HT1080 (cell line): ENCODE measurements at places on chromosomes 2 and 18. TPM values are rescaled to one million over a fixed set of nuclear protein-coding genes. Genes with fewer than 3 reads are reported as not detected.
A peak's percentile ranks its signal among the peaks of the same experiment; 100 is the strongest.

Gene MDH1B
- 0.29 and 1.1 TPM in 2 replicates for total RNA-seq

Gene SESTD1
- total RNA-seq = 7.2 and 12.5 TPM in 2 replicates

Gene G6PC2
- total RNA-seq = not detected in 2 replicates

Gene CDK5R2
- total RNA-seq = 0.27 TPM in 1 of 2 replicates, not detected in the other

Gene GPN1
- 42.3 and 52.9 TPM in 2 replicates for total RNA-seq

Gene HRH4
- total RNA-seq = not detected in 2 replicates

Gene LDAH
- 14.9 and 17.8 TPM in 2 replicates for total RNA-seq

Gene WDR43
- 98.1 and 140 TPM in 2 replicates for total RNA-seq

Gene IL36A
- not detected in 2 replicates for total RNA-seq

Gene SMYD1
- not detected in 2 replicates for total RNA-seq

Gene SATB2
- 9.2 and 14.5 TPM in 2 replicates for total RNA-seq

Gene GPR55
- total RNA-seq = 0.05 and 0.20 TPM in 2 replicates

Gene TDRD15
- total RNA-seq = not detected in 2 replicates

Gene UPP2
- total RNA-seq = not detected in 2 replicates

Gene PRSS56
- total RNA-seq = not detected in 2 replicates

Gene LBX2
- 0.84 and 4.0 TPM in 2 replicates for total RNA-seq

Gene COL4A3
- total RNA-seq = not detected in 2 replicates

Gene C2orf49
- total RNA-seq = 9.1 and 14.5 TPM in 2 replicates

Gene TUBA4A
- total RNA-seq = 140 and 154 TPM in 2 replicates

GRCh38 chr18:48816554-48816953, 134.2 kb downstream of the SMAD7 start:
- DNase-seq = no peak

DNA sequence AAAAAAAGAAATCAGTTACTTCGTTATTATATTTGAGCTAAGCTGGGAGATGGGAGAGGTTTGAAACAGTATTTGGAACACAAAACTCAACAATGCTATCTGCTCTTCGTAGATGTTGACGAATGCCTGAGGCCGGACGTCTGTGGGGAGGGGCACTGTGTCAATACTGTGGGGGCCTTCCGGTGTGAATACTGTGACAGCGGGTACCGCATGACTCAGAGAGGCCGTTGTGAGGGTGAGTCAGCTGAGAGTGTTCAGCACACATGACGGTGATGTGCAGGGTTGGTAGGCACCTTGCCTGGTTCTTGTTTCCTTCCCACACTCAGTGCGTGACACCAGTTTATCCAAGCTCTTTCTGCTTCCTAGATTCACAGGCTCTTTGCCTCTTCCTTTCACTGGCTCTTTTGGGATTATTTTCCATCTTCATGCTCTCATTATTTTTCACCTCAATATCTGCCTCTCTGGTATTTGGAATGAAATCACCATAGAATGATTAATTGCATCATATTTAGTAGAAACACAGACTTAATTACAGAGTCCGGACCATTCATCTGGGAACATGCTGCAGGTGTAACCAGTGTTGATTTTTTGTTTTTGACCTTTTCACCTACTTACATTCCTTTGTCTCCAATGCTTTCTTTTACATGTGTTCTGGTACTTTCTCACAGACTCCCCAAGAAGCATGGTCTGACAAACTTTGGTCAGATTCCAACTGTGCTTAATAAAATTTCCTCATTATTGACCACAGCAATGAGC, 200.6 kb upstream of the RASGRP3 start:
- peak; percentile 99 for DNase-seq

- no peak for DNase-seq
Measured at GRCh38 chr2:152481881-152482583, 147.1 kb downstream of the FMNL2 start.

GRCh38 chr2:85694052-85695025, at the start of gene GNLY:
GNLY (plus strand) TSS chr2:85694358; CDS start chr2:85694419, 61 bp downstream.
- DNase-seq = no peak

DNA sequence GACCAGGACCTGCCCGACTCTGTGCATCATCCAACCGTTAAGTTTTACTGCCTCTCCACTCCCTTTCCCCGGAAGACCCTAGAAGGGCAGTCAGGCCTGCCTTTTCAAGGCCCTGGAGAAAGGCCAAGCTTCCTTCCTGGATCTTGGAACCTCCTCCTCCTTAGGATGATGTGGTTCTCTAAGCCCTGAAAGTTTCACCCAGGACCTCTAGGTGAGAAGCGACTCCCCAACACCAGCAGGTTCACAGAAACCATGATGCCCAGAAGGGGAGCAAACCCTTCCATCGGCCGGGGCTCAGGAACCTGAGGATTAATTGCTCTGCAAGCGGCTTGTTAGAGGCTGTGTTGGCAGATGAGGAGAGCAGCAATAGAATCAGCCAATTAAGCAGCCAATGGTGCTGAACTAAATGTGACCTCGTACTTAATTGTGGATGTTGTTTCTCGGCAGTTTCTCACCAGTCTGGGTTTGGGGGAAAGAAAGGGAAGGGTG, 94.2 kb upstream of the FZD7 start:
- no peak for DNase-seq

- no peak for DNase-seq
Measured at GRCh38 chr2:96715658-96716057, 24.2 kb downstream of the LMAN2L start.

GRCh38 chr2:763766-764525, 86.7 kb upstream of the TMEM18 start:
- DNase-seq = peak; percentile 72

GRCh38 chr18:46659484-46659883, 2.5 kb upstream of the LOXHD1 start:
- no peak for DNase-seq

DNA sequence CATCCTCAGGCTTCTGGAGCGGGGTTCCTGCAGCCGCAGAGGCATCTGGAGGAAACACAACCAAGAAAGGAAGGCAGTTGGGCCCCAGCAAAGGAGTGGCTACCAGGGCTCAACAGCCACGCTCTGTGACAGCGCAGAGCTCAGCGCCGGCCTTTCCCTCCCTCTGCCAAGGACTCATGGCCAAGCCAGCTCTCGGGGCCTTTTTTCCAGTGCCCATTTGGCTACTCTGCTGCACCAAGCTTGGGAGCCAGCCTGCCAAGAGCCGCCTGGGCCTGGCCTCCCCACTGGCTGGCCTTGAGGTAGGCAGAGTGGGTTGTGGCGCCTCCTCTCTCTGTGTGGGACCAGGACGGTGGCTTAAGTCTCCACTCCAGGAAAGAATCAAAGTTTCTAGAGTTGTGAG, 7.2 kb upstream of the CCDC74A start:
- DNase-seq = no peak

DNA sequence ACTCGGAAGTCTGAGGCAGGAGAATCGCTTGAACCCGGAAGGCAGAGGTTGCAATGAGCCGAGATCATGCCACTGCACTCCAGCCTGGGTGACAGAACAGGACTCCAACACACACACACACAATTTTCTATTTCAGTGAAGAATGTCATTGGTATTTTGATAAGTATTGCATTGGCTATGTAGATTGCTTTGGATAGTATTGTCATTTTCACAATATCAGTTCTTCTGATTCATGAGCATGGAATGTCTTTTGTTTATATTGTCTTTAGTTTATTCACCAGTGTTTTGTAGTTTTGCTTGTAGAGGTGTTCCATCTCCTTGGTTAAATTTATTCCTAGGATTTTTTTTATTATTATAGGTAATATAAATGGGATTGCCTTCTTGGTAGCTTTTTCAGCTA, 693.4 kb upstream of the SYT4 start:
- peak; percentile 42 for DNase-seq

DNA sequence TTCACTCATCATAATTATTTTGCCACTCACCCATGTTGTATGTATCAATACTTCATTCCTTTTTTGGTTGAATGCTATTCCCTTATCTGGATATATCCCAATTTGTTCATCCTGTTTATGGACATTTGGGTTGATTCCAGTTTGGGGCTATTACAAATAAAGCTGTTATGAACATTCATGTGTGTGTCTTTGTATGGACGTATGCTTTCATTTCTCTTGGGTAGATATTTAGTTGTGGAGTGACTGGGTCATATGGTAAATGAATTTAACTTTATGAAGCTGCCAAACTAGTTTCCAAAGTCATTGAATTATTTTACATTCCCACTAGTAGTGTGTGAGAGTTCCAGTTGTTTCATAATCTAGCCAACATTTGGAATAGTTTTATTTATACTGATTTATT, 2.7 kb downstream of the FAM228B start:
- DNase-seq = no peak

DNA sequence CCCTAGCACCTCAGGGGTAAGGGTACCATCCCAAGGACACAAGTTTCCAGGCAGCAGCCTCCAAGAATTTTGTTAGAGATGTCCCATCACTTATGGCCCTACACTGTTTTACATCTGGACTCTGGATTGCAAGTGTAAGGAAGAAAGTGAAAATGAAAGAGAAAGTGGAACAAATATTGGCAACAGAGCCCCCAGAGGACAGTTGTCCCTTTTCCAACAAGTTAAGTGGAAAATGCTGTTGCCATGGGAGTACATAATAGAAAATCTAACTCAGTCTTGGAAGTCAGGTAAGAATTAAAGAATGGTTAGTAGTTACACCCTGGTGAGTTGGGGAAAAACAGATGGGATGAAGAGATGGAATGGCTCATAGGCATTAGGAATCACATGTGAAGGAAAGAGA, 50.6 kb downstream of the TTC21B start:
- DNase-seq = peak; percentile 57

DNA sequence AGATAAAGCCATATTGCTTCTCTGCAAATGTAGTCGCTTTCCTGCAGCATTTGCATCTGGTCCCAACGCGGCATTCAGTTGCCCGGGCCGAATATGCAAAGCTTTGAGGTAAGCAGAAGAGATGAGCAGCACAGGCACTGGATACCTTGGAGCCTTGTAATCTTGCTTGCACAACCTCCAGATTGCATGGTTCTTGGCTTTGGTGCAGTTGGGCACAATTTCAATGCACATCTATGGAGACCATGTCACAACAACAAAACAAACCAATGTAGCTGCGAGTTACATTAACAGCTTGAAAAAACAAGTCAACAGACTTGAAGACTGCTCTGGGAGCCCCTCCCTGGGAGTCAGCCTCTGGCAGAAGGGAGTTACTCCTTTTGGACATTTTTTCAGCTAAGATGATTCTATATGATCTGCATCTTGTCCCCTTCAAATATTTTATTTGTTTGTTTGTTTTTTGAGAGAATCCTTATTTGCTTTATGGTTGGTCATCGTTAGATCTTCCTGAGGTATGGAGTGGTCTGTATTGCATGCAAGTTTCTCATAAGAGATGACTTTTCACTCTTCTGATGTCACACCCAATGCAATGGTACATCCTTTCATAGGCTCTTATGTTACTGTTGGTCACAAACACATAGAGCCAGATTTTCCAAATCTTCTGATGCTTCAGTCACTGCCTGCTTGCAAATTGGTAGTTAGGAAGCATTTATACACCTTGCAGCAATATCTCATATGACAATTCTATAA, 113.5 kb downstream of the EFEMP1 start:
- no peak for DNase-seq

DNA sequence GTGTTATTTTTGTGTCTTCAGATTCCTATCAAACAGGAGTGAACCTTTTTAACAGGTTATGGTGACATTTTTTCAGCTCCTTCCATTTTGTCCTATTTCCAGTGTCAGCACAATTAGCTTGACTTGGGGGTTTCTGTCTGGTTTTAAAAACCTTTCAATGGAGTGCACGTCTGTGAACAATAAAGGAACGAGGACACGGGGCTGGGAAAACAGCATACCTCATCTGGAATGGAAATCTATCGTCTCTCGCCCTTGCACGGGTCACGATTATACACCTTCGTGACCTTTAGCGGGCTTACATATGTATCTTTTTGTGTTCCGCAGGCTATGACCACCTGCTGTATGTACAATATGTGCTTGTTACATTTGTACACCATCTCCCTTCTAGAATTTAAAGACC, 2.3 kb upstream of the ZNF532 start:
- no peak for DNase-seq

GRCh38 chr2:42147641-42148274, 21.4 kb upstream of the EML4 start:
- no peak for DNase-seq

DNA sequence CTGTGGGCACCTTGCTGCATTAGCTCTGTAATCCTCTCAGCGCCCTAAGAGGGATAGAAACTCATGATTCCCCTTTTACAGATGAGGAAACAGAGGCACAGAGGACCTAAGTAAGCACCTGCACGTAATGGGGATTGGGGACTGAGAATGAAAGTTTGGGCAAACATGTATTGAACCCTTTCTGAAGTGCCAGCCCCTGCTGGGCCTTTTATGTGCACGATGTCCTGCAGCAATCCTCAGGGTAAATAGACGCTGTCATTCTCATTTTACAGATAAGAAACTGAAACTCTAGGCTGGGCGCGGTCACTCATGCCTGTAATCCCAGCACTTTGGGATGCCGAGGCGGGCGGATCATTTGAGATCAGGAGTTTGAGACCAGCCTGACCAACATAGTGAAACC, 117.4 kb downstream of the STPG4 start:
- no peak for DNase-seq

GRCh38 chr18:76315722-76316230, 179.3 kb downstream of the ZNF516 start:
- DNase-seq = no peak

- no peak for DNase-seq
Measured at GRCh38 chr2:63862806-63863205, 21.1 kb downstream of the UGP2 start.

- peak; percentile 30 for DNase-seq
Measured at GRCh38 chr2:42105330-42106256, 57.8 kb downstream of the PKDCC start.

GRCh38 chr2:200466425-200467418, 43.1 kb downstream of the KCTD18 start:
- DNase-seq = no peak

- DNase-seq = no peak
Measured at GRCh38 chr2:18899725-18900124, 310.4 kb upstream of the NT5C1B start.

DNA sequence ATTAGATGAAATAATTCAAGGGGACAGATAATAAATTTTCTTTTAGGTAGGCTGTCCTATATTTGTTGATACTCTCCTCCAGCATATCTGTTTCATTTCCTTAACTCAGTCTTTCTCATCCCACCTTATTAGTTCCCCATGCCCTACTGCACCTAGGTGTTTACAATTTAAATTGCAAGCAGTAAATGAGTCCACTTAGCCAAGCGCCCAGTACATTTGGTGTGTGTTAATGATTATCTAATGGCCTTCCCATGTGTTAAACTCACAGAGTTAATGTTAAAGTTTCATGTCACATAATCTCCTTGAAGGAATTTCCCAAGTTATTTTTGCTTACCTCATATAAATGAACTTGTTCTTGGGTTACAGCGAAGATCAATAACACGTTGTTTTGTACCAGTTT, 31.2 kb downstream of the ITGB6 start:
- DNase-seq = no peak

- DNase-seq = no peak
Measured at GRCh38 chr2:194556629-194557028, 1100.4 kb upstream of the SLC39A10 start.

- peak; percentile 37 for DNase-seq
Measured at GRCh38 chr18:39969803-39970494, 1985.1 kb upstream of the PIK3C3 start.
